Left lung (tissue), 14 donors: ENCODE measurements at places on chromosomes 2 and 18. TPM values are rescaled to one million over a fixed set of nuclear protein-coding genes. Genes with fewer than 3 reads are reported as not detected.

C2orf80 gene
- not detected for polyA plus RNA-seq

DNA sequence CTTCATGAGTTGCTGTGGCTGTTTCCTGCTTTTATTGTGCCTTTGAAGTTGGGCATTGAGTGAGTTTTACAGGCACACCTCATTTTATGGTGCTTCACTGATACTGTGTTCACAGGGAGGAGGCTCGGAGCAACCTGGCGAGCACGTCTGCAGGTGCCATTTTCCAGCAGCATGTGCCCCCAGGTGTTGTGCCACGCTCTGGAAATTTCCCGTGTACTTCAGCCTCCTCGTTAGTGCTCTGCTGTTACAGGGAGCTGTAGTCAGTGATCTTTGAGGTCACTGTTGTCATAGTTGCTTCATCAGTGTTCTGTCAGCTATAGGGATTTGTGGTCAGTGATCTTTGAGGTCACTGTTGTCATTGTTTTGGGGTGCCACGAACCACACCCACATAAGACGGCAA lies 20.1 kb downstream of the CTDP1 start:
- peaks cover 92% of the 10 kb centered on the region for H3K36me3 ChIP-seq
- no peaks in the 10 kb centered on the region for H3K4me1 ChIP-seq
- no peak overlapping the region for H3K4me3 ChIP-seq

- no peak overlapping the region for H3K4me3 ChIP-seq
- peaks cover 4% of the 10 kb centered on the region for H3K4me1 ChIP-seq
- H3K36me3 ChIP-seq = no peaks in the 10 kb centered on the region
- H3K27ac ChIP-seq = no peak overlapping the region
Measured at GRCh38 chr2:241576293-241576654, 17.7 kb downstream of the BOK start.

DNA sequence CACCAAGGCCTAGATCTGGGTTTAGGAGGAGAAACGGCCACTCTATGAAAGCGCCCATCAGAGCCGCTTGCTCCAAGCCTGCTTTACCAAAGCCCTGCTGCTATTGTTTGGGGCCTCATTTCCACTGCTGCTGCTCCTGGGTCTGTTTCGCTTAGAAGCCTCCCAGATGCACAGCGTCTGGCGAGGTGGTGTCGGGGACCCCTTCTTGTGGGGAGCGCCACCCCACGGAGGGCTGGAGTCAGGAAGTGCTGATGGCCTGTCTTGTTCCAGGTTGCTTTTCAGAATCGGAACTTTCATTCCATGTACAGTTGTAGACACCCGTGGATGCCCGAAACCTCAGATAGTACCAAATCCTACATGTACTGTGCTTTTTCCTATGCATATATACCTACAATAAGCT lies 204.9 kb upstream of the TWIST2 start:
- no peaks in the 10 kb centered on the region for H3K36me3 ChIP-seq
- H3K4me1 ChIP-seq = no peaks in the 10 kb centered on the region
- H3K27me3 ChIP-seq = no peaks in the 10 kb centered on the region
- DNase-seq = no peak
- no peak overlapping the region for H3K4me3 ChIP-seq

DNA sequence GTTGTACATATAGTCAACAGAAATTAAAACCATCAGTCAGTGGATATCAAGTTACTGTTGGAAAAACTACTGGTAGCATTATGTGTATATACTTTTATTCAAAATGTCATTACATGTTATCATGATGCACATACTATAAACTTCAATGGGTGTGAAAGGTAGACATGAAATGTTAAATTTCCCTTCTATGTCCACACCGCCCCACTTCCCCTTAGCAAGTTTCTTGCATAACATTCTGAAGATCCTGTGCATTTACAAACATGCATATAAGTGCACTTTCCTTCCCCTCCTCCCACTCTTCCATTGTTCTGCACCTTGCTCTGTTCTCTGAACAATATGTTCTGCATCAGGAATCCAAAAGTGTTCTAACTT lies 16.6 kb upstream of the HK2 start:
- H3K4me3 ChIP-seq = no peak overlapping the region
- peaks cover 19% of the 10 kb centered on the region for H3K4me1 ChIP-seq
- DNase-seq = no peak
- no peaks in the 10 kb centered on the region for H3K27me3 ChIP-seq

DNA sequence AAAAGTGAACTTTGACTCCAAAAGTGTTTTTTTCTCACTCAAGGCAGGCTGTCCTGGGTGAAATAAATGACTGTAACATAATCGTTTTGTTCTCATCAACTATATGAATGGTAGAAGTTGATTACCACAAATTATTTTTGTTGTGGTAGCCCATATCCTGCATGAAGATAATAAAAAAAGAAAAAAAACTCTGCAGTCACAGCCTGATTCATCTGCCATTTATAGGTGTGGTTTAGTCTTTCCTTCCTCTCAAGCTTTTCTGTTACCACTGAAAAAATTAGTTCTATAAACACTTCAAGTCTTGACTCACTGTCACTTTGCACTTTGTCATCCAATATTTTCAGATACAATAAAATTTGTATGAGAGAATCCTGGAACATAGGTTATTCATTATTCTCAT lies 522.0 kb downstream of the PLCL1 start:
- H3K27me3 ChIP-seq = peaks cover 5% of the 10 kb centered on the region
- H3K4me3 ChIP-seq = no peak overlapping the region
- H3K4me1 ChIP-seq = no peaks in the 10 kb centered on the region
- DNase-seq = no peak
- no peak overlapping the region for H3K27ac ChIP-seq
